Prostate gland (tissue), 2 donors: ENCODE measurements at places on chromosomes 1 and 21.

DNA sequence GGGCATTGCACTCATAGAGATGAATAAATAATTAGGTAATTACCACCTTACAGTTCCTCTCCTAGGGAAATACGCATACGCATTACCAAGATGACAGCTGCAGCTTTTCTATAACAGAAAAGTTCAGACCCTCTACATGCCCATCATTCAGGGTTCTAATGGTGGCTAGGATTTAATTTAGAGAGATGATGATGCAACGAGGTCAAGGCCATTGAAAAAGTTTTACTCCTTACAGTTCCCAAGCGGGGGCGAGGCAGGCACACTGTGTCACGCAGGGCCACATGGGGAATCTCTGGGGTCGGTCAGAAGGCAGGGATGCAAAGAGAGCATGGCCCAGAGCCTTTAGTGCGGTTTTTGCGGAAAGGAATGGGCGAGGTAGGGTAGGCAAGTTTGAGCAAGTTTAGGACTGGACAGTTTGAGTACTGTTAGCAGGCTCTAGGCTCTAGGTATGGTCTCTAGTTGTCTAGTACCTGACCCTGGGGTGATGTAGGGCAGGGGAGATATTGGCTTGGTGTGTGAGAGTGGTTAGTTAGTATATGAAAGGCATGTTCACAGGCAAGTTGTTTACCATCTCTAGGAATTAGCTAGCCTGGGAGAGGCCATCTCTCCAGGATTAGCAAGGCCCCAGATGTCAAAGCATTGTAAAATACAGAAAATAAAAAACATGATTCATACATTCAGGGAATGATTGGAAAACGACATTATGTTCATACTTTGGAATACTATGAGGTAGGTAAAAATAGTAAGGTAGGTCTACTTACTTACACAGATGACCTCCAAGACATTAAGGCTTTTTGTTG, 29.6 kb upstream of the ID3 start:
- DNase-seq = no peak

DNA sequence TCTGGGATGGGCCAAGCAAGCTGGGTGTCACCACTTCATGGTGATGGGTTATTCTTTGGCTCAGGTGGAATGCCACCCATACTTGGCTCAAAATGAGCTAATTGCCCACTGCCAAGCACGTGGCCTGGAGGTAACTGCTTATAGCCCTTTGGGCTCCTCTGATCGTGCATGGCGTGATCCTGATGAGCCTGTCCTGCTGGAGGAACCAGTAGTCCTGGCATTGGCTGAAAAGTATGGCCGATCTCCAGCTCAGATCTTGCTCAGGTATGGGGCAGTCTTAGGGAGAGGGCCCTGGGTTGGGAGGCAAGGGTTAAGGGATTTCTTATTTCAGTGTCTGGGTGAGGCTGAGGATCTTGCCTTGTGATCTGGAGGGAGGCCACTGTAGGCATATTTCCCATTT, 15.4 kb upstream of the NASP start:
- peak; percentile 76 for DNase-seq

- DNase-seq = no peak
Observed at GRCh38 chr1:180150982-180151381, 3.7 kb upstream of the QSOX1 start.

DNA sequence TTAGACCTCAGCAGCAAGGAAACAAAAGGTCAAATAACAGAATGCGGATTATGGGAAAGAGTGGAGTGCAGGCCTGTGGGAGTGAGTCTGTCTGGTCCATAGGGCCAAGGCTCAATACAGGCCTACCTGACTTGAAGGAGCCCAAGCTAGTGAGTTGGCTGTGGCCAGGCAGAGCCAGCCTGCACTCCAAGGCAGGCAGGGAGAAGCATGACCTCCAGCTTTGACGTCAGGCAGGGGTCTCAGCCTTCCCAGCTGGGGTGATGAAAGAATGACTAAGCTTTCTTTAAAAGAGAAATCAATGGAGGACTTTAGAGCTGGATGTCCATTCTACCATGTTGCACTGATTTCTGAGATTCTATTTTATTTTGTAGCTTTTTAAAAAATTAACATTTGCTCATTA, 62.8 kb downstream of the RHOU start:
- no peak for DNase-seq

DNA sequence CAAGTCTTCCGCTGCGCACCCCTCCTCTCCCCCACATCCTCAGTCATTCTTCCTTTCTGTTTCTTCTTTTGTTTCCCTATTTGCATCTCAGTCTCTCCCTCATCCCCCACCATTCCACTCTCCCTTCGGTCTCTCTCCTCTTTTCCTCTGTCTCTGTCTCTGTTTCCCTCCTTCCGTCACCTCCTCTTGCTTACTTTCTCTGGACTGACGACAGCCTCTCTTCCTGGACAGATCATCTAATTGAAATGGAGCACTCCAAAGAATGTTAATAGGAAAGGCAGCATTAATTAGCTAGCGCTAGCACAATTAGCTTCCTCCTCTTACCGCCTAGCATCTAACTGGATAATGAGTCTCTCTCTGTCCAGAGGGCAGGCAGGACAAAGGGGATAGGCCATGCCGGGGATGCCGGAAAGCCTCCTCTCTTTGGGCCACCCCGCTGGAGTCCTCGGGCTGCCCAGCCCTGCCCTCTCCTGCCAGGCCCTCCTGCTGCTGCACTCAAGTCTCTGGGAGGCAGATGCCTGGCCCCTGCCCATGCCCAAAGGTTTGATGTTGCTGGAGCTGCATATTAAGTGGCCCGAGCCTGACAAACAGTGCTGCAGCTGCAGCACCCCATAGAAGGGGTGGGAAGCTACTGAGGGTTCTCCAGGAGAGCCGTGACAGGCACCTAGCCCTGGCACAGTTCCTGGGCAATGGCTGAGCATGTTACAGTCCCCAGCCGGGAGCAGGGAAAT, 20.8 kb downstream of the DISP3 start:
- no peak for DNase-seq
